ENCODE measurements at places on chromosomes 5 and 9. TPM values are rescaled to one million over a fixed set of nuclear protein-coding genes. Genes with fewer than 3 reads are reported as not detected.
A peak's percentile ranks its signal among the peaks of the same experiment; 100 is the strongest.

DNA sequence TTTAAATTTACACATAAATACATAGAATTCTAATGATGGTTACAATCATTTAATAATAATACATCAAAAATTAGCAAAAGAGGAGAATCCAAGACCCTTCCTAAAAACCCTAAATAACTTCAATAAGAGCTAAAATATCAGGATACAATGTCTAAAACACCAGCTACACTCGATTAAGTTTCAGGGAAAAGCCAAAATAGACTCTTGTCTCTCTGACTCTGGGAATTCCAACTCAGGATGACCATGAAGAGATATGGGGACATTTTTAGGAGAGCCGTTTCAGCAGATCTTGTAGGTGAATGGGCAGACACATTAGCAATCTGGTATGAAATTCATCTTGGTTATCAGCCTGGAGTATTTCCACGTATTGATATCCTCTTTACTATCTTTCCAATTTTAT lies 193.3 kb upstream of the NR3C1 start:
- DNase-seq = no peak
- H3K4me1 ChIP-seq = no peaks in the 10 kb centered on the region
- H3K27ac ChIP-seq = no peak overlapping the region
- no peaks in the 10 kb centered on the region for H3K36me3 ChIP-seq
- H3K4me3 ChIP-seq = no peak overlapping the region

- DNase-seq = no peak
- H3K27me3 ChIP-seq = no peaks in the 10 kb centered on the region
- H3K27ac ChIP-seq = no peak overlapping the region
- no peaks in the 10 kb centered on the region for H3K4me1 ChIP-seq
- no peak overlapping the region for H3K4me3 ChIP-seq
Measured at GRCh38 chr9:81772144-81772543, 82.8 kb upstream of the TLE1 start.

DNA sequence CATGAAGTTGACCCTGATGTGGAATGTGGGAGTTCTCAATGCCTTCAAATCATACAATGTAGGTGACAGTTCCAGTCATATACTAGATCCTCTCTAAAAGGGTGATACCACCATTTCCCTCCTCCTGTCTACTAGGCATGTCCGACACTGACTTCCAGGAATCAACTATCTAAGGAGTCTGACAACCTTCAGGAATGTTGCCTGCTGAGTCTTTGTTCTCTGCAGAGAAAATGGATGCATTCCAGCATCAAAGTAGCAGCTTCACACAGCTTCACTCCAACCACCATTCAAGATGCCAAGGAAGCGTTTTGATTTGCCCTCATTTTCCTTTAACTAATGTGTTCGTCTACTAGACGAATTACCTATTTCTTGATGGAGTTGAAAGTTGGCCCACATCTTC lies 530.2 kb downstream of the EBF1 start:
- no peaks in the 10 kb centered on the region for H3K4me1 ChIP-seq
- H3K27ac ChIP-seq = no peak overlapping the region
- no peak overlapping the region for H3K4me3 ChIP-seq

- no peak overlapping the region for H3K27ac ChIP-seq
- no peak for DNase-seq
- H3K36me3 ChIP-seq = no peaks in the 10 kb centered on the region
- H3K4me1 ChIP-seq = peaks cover 18% of the 10 kb centered on the region
- H3K27me3 ChIP-seq = no peaks in the 10 kb centered on the region
Measured at GRCh38 chr5:32147236-32147635, 26.9 kb downstream of the GOLPH3 start.

DNA sequence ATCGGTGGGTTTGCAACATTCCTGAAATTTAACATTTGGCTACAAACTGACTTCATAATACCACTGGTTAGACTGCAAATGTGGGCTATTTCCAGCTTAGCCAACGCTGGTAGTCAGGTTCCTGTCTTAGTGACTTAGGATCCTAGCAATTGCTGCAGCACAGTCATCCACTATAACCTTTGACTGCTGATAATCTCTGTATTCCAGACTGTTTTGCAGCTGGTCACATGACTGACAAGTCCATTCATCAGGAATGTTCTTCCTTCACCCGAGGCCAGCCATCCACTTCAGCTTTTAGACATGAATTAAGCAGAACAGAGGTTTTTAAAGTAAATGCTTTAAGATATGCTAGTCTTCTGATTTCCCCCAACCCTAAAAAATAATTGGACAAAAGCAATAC lies 425.9 kb upstream of the MPDZ start:
- H3K4me3 ChIP-seq = no peak overlapping the region
- H3K36me3 ChIP-seq = no peaks in the 10 kb centered on the region
- no peak overlapping the region for H3K27ac ChIP-seq
- DNase-seq = no peak
- H3K4me1 ChIP-seq = no peaks in the 10 kb centered on the region
- H3K27me3 ChIP-seq = no peaks in the 10 kb centered on the region

DNA sequence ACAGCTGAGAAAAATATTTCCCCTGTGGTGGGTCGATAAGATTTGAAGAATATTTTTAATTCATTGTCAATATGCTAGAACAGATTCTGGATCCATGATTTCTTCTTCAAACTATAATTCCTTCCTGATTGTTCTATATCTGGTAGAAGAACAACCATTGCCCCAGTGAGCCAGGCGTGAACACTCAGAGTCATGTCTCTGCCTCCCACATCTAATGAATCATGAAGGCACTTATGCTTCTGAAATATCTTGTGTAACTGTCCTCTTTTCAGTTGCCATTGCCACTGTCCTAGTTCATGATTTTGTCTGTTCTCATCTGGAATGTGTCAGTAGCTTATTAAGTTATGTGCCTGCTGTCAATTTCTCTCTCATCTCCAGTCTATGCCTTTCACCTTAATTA lies 40.0 kb downstream of the GABRG2 start:
- no peak overlapping the region for H3K27ac ChIP-seq
- no peaks in the 10 kb centered on the region for H3K27me3 ChIP-seq
- H3K4me1 ChIP-seq = no peaks in the 10 kb centered on the region
- no peak for DNase-seq

DNA sequence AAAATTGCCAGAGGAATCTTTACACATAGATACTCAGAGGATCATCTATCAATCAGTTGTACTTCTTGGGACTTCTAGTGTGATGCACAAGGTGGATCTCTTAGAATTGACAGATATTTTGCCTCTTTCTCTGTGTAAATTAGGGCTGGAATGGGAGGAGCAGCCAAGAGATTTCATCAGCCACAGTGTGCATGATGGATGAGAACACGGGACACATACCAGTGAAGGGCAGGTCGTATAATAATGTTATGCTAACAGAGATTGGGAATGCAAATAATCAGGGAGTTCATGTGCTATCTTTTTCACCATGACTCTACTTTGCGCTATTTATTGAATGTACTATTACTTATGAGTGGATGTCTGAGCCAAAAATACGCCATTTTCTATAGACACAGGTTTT lies 43.3 kb upstream of the ISOC1 start:
- no peaks in the 10 kb centered on the region for H3K36me3 ChIP-seq
- no peak for DNase-seq
- H3K4me1 ChIP-seq = no peaks in the 10 kb centered on the region
- H3K27me3 ChIP-seq = no peaks in the 10 kb centered on the region
- H3K27ac ChIP-seq = no peak overlapping the region

GRCh38 chr5:153613144-153613543 lies 122.7 kb downstream of the GRIA1 start:
- no peak overlapping the region for H3K27ac ChIP-seq
- H3K4me1 ChIP-seq = no peaks in the 10 kb centered on the region
- H3K36me3 ChIP-seq = no peaks in the 10 kb centered on the region
- no peak overlapping the region for H3K4me3 ChIP-seq
- DNase-seq = no peak
- H3K27me3 ChIP-seq = no peaks in the 10 kb centered on the region

DNA sequence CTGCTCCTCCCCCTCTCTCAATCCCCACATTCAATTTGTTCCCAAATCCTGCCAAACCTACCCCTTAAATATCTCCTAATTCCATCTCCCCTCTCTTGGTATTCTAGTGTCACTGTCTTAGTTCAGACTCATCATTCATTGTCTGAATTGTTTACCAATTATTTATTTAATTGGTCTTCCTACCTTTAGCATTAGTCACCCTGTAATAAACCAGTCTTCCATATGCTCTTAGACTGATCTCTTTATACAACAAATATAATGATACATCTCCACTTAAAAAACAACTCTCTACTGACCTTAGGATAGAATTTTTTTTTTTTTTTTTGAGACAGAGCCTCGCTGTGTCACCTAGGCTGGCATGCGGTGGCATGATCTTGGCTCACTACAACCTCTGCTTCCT lies 51.4 kb downstream of the RFK start:
- no peak overlapping the region for H3K4me3 ChIP-seq
- H3K27ac ChIP-seq = no peak overlapping the region
- no peaks in the 10 kb centered on the region for H3K36me3 ChIP-seq
- no peaks in the 10 kb centered on the region for H3K4me1 ChIP-seq
- H3K27me3 ChIP-seq = no peaks in the 10 kb centered on the region

DNA sequence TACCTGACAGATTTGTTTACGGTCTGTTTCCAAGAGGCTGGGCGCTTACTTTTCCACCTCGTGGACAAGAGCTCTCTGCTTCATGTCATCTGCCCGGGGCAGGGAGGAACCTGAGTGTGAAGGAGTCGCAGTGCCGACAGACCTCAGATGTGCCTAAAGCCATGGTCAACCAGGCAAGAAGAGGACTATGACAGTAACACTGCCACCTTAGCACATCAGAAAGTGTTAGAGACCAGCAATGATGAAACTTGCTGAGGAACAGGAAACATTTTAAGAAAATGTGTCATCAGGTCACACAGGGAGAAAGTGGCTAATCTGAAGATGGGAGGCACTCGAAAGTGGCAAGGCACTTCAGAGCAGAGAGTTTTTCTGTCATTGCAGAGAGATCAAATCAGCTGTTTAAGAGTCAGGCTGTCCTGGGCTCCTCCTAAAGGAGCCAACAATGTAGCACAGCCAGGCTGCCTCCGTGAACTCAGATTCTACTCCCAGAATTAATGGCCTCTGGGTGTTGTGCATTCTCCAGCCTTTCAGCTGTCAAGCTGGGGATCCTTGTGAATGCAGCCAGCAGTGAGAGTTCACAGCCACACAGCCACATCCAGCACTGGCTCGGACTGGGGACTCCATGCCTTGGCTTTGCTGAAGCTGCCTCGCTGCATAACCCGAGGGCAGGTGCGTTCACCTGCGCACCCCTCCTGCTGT lies 94.6 kb downstream of the RAPGEF1 start:
- no peaks in the 10 kb centered on the region for H3K27me3 ChIP-seq
- no peak overlapping the region for H3K27ac ChIP-seq
- H3K36me3 ChIP-seq = no peaks in the 10 kb centered on the region

DNA sequence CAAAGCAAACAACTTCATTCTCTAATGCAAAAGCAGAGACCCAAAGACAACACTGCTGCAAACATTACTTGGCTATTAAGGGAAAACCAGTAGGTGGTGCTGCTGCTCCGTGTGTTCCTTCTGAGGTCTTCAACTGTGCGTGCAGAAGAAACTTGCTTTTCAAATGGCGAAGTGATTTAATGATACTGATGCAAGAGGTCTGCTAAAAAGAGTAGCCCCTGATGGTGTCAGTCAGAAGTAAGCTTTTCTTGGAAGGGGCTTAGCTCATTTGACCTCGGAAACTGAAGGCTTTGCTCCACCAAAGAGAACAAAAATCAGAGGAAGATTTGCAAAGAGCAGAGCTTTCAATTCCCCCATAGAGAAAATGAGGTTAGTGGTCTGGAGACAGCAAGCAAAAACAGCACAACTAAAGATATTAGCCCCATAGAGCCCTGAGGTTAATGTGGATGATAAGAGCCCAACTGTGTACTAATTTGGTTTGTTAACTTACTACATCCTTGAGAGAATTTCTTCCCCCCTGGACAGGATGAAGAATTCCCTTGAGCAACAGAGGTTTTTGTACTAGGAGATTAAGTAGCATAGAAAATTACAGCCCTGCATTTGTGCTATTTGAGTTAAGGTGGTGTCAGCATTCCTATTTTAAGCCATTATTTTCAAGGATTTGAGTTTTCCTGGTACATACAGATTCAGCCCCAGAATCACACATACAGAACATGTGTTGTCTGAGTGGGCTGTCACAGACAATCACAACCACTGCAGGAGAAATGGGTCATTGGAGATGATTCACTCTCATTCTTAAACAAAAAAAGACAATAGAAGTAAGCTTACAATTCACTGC lies 153.2 kb upstream of the C9orf72 start:
- H3K27ac ChIP-seq = no peak overlapping the region
- H3K4me1 ChIP-seq = no peaks in the 10 kb centered on the region
- peak; percentile 63 for DNase-seq
- H3K27me3 ChIP-seq = no peaks in the 10 kb centered on the region
- H3K4me3 ChIP-seq = no peak overlapping the region
- no peaks in the 10 kb centered on the region for H3K36me3 ChIP-seq

GRCh38 chr5:124951105-124951504 lies 204.7 kb upstream of the ZNF608 start:
- no peaks in the 10 kb centered on the region for H3K27me3 ChIP-seq
- H3K27ac ChIP-seq = no peak overlapping the region
- H3K4me1 ChIP-seq = no peaks in the 10 kb centered on the region
- H3K4me3 ChIP-seq = no peak overlapping the region
- no peak for DNase-seq

IL4 gene
- total RNA-seq = not detected

QRFP gene
- not detected for total RNA-seq

FOXD1 gene
- total RNA-seq = 0.17 TPM

NIM1K gene
- not detected for total RNA-seq

PCDHGB4 gene
- total RNA-seq = 0.96 TPM

PCSK1 gene
- total RNA-seq = 3.6 TPM

LCN2 gene
- total RNA-seq = 374 TPM

PCDHA10 gene
- 0.07 TPM for total RNA-seq

LCN12 gene
- total RNA-seq = 8.6 TPM

GNAQ gene
- total RNA-seq = 75.6 TPM

TMEM174 gene
- total RNA-seq = not detected

Data from colonic mucosa (tissue), 4 donors.